ENCODE measurements at places on chromosomes 11 and 22.

- DNase-seq = no peak
These were observed 314.4 kb downstream of the CASP12 start for GRCh38 chr11:104583857-104584256.

GRCh38 chr22:38132794-38133193 lies 22.3 kb upstream of the BAIAP2L2 start:
- no peak for DNase-seq

- DNase-seq = no peak
These were observed 9.9 kb downstream of the TESMIN start for GRCh38 chr11:68741463-68741862.

- no peak for DNase-seq
These were observed 20.6 kb downstream of the MRPL23 start for GRCh38 chr11:1967641-1968225.

DNA sequence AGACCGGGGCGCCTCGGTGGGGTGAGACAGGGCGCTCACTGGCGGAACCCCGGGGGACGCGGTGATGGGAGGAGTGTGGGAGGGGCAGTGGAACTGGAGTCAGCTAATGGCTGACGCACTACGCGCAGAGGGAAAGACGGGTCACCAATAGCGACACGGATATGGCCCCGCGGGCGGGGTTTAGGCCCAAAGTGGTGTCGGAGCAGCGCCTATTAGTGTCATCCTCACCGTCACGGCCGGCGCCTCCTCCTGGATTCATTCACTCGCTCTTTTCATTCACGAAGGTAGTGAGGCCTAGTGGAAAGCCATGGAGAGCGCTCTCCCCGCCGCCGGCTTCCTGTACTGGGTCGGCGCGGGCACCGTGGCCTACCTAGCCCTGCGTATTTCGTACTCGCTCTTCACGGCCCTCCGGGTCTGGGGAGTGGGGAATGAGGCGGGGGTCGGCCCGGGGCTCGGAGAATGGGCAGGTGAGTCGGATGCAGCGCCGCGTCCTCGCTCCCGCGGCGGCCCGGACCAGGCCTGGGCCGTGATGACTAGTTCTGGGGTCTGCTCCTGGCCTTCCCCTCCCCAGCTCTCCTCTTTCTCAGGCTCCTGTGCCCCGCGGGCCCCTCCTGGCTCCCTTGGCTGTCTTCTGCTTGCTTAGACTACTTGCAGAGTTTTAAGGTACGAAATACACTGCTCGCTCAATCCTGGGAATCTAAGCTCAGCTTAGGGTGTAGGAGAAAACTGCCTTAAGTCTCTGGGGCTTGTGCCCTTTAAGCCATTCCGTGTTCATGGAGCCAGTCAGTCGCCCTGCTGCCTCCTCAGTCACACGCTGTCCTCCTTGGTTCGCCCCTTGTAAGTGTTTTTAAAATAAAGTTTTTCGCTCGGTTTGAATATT lies at the start of gene HSD17B12:
HSD17B12 (plus strand) TSS at position 218 of the 880 bp plus-strand sequence; CDS start at position 308, 90 bp downstream.
- DNase-seq = peak; percentile 98
